Endodermal cell (in vitro differentiated cells): ENCODE measurements at places on chromosomes 7 and 10. TPM values are rescaled to one million over a fixed set of nuclear protein-coding genes. Genes with fewer than 3 reads are reported as not detected.

DNA sequence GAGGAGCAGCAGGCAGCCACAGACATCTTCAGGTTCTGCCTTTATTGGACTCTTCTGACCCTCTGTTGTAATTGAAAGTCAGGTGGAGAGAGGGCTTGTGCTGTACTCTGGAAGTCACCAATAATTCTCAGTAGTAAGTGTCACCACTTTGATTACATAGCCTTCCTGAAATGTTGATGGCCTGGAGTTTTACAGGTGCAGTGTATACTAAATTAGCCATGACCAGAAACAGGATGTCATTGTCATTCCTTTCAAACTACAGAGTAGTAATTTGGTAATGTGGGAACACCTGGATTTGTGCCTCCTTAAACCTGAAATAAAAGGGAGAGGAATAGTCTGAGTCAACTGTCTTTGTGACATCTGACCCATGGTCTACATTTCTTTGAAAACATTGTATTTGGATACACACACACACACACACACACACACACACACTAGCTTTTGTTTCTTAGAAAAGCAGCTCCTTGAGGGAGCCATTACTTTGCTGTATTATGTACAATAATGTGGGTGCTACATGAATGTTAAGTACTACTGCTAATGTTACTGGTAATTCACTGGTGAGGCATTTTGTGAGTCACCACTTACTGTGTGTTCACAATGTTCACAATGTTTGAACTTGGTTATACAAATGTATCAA, 19.6 kb downstream of the ARL4A start:
- no peaks in the 10 kb centered on the region for H3K4me1 ChIP-seq
- H3K27me3 ChIP-seq = no peaks in the 10 kb centered on the region
- no peak overlapping the region for H3K27ac ChIP-seq
- H3K36me3 ChIP-seq = no peaks in the 10 kb centered on the region
- no peak overlapping the region for H3K4me3 ChIP-seq

- peaks cover 5% of the 10 kb centered on the region for H3K36me3 ChIP-seq
- H3K27me3 ChIP-seq = no peaks in the 10 kb centered on the region
- H3K4me1 ChIP-seq = no peaks in the 10 kb centered on the region
Observed at GRCh38 chr7:36906448-36906847, 182.2 kb upstream of the AOAH start.

DNA sequence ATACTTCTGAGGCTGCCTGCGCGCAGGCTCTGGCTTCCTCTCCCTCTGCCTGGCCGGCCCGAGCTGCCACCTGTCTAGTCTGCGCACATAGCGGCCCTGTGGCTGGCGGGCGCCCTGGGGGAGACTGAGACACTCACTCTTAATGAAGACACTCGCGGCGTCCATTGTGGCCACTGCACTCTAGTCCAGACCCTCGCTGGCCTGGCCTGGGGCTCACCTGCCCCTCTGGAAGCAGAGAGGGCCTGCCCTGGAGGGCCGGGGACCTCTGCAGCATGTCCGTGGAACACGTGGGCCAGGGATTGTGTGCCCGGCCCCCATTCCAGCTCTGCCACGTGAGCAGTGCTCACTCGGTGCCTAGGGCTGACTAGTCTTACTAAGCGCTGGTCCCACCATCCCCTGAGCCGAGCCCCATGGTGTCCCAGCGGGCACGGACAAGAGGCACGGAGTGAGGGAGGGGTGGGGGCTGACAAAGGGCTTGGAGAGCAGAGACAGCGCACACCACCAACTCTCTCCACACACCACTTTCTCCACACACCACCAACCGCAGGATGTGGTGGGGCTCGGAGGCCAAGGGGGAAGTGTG, 149.3 kb downstream of the ELFN1 start:
- H3K27me3 ChIP-seq = no peaks in the 10 kb centered on the region
- no peak overlapping the region for H3K27ac ChIP-seq
- peak; percentile 30 for DNase-seq
- H3K4me3 ChIP-seq = no peak overlapping the region
- H3K4me1 ChIP-seq = no peaks in the 10 kb centered on the region

GRCh38 chr7:121797657-121798452, 75.1 kb upstream of the PTPRZ1 start:
- H3K27me3 ChIP-seq = peaks cover 24% of the 10 kb centered on the region
- H3K36me3 ChIP-seq = no peaks in the 10 kb centered on the region
- DNase-seq = no peak
- H3K27ac ChIP-seq = peak overlapping the region; percentile 97

- H3K27ac ChIP-seq = no peak overlapping the region
- H3K4me1 ChIP-seq = no peaks in the 10 kb centered on the region
- H3K36me3 ChIP-seq = peaks cover 36% of the 10 kb centered on the region
- no peak for DNase-seq
Observed at GRCh38 chr7:22307816-22308215, 49.1 kb downstream of the RAPGEF5 start.

DNA sequence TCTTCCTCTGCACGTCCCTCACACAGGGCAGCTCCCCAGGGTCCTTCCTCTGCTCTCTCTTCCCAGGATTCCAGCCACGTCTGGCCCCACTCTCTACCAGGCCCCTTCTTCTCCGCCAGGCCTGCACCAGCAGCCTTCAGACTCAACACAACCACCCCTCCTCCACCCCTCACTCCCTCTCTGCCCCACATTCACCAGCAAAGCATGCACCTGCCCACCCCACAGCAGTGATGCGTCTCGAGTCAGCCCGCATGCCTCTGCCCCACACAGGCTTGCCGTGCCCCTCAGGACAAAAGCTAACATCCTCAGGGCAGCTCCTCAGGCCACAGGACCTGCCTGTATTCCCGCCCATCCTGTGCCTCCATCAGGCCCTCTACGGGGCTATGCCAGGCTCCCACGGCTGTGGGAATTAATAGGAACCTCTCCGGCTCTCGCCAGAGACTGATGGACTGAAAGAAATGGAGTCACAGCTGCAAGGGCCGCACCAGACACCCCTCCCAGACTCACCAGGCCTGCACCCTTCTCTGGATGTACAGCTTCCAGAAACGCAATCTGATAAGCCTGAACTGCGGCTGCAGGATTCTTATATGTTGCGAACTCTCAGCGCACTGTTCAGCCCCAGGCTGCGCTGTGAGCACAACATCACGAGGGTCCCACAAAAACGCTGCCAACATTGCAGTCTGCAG, 100.1 kb downstream of the CYTH3 start:
- H3K27me3 ChIP-seq = no peaks in the 10 kb centered on the region
- H3K4me1 ChIP-seq = no peaks in the 10 kb centered on the region
- peak; percentile 57 for DNase-seq
- no peak overlapping the region for H3K4me3 ChIP-seq

- H3K4me1 ChIP-seq = no peaks in the 10 kb centered on the region
- no peak overlapping the region for H3K4me3 ChIP-seq
- peaks cover 9% of the 10 kb centered on the region for H3K36me3 ChIP-seq
- no peaks in the 10 kb centered on the region for H3K27me3 ChIP-seq
Observed at GRCh38 chr7:74483402-74484336, 30.0 kb downstream of the GTF2IRD1 start.

DNA sequence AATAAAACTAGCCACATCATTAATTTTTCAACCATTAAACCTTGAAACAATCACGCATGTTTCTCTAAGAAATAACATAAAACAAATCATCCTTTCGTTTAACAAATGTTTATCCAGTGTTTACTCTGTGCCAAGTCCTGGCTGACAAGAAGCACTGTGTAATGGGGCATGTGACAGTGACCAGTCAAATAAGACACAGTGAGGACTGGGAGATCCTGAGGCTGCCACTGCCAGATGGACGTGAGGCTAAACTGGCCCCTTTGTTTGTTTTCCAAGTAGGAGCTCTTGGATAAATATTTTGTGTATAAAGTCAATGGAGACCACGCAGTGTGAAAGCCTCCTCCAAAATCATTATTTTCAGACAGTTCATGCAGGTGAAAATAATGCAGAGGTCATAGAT, 626.2 kb downstream of the SUGCT start:
- DNase-seq = no peak
- no peaks in the 10 kb centered on the region for H3K4me1 ChIP-seq
- H3K36me3 ChIP-seq = no peaks in the 10 kb centered on the region
- H3K27me3 ChIP-seq = no peaks in the 10 kb centered on the region
- H3K4me3 ChIP-seq = no peak overlapping the region
- H3K27ac ChIP-seq = no peak overlapping the region

GRCh38 chr7:42269161-42269560, 32.2 kb upstream of the GLI3 start:
- no peak for DNase-seq
- H3K4me3 ChIP-seq = no peak overlapping the region
- H3K27ac ChIP-seq = no peak overlapping the region
- H3K4me1 ChIP-seq = no peaks in the 10 kb centered on the region
- no peaks in the 10 kb centered on the region for H3K27me3 ChIP-seq

DNA sequence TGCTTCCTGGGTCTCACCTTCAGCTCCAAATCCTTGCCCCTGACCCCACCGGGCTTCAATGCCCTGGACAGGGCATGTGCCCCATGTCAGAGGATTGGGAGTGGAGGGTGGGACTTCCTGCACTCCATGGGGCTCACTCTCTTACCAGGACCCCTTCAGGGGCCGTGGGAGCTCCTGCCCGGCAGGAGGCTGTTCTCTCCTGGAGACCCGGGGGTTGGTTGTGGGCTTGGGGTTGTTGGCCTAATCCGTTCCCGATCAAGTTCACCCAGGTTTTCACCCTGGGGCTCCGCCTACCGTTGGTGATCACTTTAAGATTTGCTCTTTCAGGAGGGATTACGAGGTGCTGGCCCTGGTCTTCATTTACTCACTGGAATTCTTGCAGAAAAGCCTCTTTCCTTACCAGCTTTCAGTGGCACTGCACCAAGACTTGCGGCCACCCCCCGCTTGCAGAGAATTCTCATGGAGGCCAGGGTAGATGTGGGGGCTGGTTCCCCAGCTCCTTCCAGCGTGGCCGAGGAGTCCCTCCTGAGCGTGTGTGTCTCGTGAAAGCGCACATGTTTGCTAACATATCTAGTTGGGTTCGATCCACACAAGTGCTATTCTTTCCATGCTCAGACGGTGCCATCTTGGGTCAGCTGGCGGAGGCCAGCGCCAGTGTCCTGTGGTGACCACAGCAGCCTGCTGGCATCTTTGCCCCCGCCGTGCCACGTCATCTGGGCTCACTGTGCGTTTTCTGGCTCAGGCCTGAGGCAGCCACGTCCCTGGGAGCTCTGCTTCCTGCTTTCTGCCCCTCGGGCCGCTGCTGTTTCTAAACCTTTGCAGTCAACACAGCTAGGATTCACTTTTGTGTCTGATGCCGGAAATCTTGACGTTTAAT, 15.6 kb downstream of the PWWP2B start:
- no peaks in the 10 kb centered on the region for H3K36me3 ChIP-seq
- DNase-seq = no peak
- no peak overlapping the region for H3K4me3 ChIP-seq
- no peak overlapping the region for H3K27ac ChIP-seq
- H3K27me3 ChIP-seq = no peaks in the 10 kb centered on the region

DNA sequence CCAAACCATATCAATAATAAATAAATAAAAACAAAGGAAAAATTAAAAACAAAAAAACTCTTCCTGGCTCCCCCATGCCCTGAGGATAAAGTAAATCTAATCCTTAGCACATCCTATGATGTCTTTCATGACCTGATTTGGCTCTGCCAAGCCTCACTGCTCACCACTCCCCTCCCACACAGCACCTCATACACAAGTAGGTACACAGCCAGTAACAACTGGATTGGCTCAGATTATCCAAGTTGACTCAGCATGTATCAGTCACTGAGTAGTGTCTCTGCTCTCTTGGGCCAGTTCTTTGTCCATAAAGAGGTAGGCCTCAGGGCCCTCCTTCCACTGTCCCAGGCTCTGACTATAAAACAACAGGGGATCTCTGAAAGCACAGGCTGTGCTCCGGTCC, 99.6 kb downstream of the STRA8 start:
- H3K36me3 ChIP-seq = no peaks in the 10 kb centered on the region
- DNase-seq = no peak
- H3K4me1 ChIP-seq = no peaks in the 10 kb centered on the region
- no peak overlapping the region for H3K4me3 ChIP-seq
- no peak overlapping the region for H3K27ac ChIP-seq

GRCh38 chr7:130948822-130949221, 214.8 kb upstream of the KLF14 start:
- H3K4me1 ChIP-seq = no peaks in the 10 kb centered on the region
- no peaks in the 10 kb centered on the region for H3K27me3 ChIP-seq
- no peak overlapping the region for H3K27ac ChIP-seq
- DNase-seq = no peak
- H3K36me3 ChIP-seq = no peaks in the 10 kb centered on the region

DNA sequence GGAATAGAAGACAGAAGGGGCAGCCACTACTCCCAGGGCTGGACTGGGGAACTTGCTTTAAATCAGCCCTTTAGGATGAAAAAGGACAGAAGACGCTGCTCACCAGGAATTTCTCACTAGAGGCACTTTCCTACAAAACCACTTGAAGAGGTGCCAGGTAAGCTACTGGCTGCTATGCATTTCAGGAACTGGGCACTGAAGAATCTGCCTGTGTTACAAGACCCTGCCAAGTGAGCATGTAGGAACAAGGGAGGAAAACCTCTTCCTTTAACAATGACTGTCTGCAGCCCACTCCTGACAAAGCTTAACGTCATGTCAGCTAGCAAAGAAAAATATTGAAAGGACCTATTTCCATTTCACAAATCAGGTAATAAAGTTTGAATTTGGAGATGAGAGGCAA, 5.8 kb upstream of the AGMO start:
- H3K4me3 ChIP-seq = no peak overlapping the region
- H3K27ac ChIP-seq = no peak overlapping the region
- no peak for DNase-seq
- H3K36me3 ChIP-seq = no peaks in the 10 kb centered on the region
- no peaks in the 10 kb centered on the region for H3K4me1 ChIP-seq

GRCh38 chr7:88104732-88105131, 115.1 kb downstream of the SRI start:
- no peak overlapping the region for H3K4me3 ChIP-seq
- no peaks in the 10 kb centered on the region for H3K4me1 ChIP-seq
- no peaks in the 10 kb centered on the region for H3K27me3 ChIP-seq

DNA sequence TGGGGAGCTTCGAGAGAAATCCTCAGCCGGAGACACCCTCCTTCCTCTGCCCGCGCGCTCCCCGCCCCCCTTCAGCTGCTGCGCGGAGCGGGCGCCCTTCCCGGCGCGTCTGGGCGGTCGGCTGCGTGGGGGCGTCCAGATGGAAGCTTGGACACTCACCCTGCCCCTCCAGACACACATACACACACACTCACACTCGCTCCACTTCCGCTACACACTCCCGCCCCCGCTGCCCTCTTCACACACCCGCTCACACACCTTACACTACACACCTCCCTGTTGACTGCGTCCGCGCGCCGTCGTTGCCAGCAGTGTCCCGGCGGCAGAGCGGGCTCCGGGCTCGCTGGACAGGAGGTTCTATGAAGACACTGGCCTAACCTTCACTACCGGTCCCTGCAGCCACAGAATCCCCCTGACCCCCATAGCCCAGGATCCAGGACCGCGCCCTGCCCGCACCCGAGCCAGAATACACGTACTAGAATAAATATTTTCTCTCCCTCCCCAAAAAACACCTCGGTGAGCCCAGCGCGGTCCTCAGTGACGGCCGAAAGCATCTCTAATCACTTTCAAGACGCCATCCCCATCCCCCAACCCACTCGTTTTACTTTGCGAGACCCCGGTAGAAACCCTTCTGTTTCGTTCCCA, 1.1 kb upstream of the EGR2 start:
- DNase-seq = peak; percentile 75
- H3K4me3 ChIP-seq = peak overlapping the region; percentile 80
- H3K4me1 ChIP-seq = no peaks in the 10 kb centered on the region
- H3K27me3 ChIP-seq = peaks cover 90% of the 10 kb centered on the region
- H3K36me3 ChIP-seq = no peaks in the 10 kb centered on the region
- no peak overlapping the region for H3K27ac ChIP-seq

BRAT1 gene
- total RNA-seq = 25.4 to 42.7 TPM (median 39.2 TPM) in 3 replicates

ACTL6B gene
- not detected in 2 replicates for total RNA-seq

C10orf67 gene
- total RNA-seq = not detected in 2 replicates

TMEM229A gene
- 0.31 to 0.94 TPM in 2 of 3 replicates, not detected in the other for total RNA-seq

C10orf90 gene
- total RNA-seq = not detected in 3 replicates

FANK1 gene
- total RNA-seq = 7.7 and 7.8 TPM in 2 replicates
